ENCODE measurements at places on chromosomes 4 and X.
A peak's percentile ranks its signal among the peaks of the same experiment; 100 is the strongest.

GRCh38 chr4:548976-549375 lies 27.1 kb downstream of the TMEM271 start:
- DNase-seq = no peak

DNA sequence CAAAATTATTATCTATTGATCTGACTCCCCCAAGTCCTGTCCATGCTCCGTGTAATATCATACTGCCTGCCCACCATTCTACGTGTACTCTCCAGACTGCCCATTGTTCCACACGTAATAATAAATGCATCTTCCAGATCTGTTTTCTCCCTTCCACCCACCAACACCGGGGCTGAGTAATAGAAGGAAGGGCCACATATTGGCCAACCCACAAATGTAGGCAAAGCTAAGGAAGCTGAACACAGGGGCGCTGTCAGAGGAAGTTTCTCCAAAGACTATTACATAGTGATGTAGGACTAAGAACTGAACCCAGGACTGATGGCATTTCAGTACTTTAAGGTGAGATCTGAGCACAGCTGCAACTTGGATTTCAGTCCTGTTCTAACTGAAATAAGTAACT lies 135.8 kb upstream of the GUCY1A1 start:
- no peak for DNase-seq

DNA sequence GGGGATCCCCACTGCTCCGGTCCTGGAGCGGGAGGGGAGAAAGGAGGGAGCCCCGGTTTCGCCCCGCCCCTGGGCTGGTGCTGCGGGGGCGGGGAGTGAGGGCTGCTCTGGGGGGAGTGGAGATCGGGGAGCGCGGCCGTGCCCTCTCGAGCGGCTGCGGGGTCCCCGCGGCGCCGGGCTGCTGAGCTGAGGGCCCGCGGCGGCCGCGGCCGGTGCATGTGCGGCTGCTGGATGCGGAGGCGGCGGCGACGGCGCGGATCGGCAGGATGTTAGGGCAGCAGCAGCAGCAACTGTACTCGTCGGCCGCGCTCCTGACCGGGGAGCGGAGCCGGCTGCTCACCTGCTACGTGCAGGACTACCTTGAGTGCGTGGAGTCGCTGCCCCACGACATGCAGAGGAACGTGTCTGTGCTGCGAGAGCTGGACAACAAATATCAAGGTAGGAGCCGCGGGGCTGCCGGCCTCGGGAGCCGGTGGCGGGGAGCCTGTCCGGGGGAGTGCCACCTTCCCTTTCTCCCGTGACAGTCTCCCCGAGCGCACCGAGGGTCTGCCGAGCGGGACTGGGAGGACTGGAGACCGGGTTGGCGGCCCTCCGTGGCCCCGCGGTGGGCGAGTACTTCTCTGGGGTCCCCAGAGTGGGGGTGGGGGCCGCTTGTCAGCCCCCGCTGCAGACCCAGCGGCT lies at the start of gene ING2:
ING2 (plus strand) TSS at position 129 of the 681 bp plus-strand sequence; CDS start at position 267, 138 bp downstream.
- peak; percentile 67 for DNase-seq

DNA sequence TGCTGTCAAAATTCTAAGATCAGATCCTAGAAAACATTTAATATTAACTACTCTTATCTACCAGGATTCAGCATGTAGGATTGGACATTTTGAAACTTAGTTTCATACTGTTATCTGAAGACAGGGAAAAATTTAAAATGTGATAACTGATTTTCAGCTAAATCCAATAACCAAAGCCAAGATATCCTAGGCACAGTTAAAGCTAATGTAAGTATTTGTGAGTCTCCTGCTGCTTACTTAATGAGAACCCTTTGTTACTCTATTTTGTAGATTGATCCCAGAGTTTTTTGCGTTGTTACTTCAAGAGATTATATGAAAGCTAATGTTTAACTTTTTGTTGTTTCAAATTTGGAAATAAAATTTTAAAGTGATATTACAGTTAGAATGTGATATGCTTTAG lies 2.0 kb downstream of the CPE start:
- no peak for DNase-seq

GRCh38 chrX:48045410-48046311 lies 25.8 kb downstream of the ZNF630 start:
- DNase-seq = peak; percentile 27

DNA sequence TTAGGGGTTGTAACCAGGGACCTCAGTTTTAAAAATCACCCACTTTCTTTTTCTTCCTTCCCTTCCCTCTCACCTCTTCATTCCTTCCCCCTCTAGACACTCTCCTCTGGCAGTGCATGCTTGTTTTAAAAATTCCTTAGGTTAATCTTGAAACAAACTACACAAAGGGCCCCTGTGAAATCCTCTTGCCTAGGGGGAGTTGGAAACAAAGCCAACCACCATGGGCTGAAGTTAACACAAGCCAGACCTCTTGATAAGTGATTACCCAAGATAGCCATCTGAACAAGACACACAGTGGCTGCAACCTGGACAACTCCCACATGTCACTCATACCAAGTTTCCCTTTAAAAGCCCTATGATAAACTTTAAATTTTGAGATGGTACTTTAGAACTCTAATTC lies 68.9 kb downstream of the TENT5D start:
- no peak for DNase-seq

DNA sequence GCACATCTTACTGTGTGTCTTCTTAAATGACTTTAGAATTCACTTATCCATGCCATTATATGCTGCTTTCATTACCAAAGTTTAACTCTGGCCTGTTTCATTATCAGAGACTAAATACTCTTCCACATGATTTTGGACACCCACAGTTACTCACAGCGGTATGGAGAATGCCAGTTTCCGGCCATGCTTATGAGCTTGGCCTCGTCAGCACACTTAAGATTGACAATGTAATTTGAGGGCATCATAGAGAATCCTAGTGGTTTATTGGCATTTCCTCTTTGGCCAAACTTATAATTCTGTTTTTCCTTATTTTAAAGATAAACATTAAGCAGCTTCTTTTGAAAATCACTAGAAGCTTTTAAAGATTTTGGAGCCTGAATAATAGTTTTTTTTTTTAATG lies 104.5 kb downstream of the IRF2 start:
- no peak for DNase-seq

GRCh38 chr4:140070366-140070765 lies 83.6 kb downstream of the MAML3 start:
- DNase-seq = no peak

- no peak for DNase-seq
Measured at GRCh38 chrX:31508338-31508737, 436.5 kb upstream of the FTHL17 start.

- no peak for DNase-seq
Measured at GRCh38 chrX:28665778-28666177, 78.5 kb downstream of the IL1RAPL1 start.

DNA sequence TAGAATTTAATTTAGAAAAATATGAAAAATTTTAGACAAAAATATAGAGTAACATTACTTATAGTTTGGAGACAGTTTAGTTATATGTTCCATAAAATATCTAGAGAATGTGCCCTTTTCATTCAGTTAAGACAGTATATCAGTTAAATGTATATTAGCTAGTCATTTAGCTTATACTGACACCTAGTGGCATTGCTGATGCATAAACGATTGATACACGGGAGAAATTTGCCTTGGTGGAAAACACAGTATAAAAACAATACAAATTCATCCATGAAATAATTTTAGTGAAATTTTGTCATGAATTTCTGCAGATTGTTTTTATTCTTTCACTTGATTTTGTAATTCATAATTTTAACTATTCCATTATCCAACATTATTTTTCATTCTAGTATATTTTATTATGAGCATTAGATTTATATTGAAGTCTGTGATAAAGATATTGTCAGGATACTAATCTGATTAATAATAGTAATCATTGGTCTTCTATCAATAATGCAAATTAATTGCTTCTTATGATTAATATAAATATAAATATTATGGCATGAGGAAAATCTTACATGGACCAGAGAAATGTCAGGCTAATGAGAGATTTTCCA lies 219.0 kb downstream of the TLL1 start:
- DNase-seq = no peak

DNA sequence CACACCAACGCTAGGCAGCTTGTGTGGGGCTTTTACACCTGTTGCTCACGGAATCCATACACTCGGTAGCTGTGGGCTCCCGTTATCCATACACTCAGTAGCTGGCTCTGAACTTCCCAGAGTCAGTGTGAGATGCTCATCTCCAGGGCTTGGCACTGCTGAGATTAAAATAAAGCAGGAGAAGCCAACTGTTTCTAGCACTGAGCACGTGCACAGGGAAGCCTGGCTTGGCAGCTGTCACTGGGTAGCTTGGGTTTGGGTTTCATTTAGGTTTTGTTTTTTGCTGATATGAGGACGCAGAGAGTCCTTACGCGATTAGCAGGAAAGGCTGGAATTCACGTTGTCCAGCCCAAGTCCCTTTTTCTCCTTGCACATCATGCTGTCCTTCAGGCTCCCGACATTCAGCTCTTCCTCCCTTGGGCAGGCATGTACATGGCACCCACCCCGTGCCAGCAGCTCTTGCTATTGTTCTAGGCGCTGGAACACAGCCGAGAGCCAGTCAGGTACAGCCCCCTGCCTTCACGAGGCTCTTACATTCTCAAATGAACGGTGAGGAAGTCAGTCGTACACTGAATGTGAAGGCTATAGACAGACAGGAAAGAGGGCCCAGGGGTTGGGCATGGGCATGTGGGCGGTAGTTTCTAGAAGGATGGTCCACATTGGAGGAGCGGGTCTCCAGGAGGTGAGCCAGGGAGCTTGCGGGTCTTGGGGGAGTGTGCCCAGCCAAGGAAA lies 25.9 kb downstream of the NSG1 start:
- DNase-seq = no peak

- no peak for DNase-seq
Measured at GRCh38 chr4:16438986-16439385, 212.7 kb upstream of the TAPT1 start.

DNA sequence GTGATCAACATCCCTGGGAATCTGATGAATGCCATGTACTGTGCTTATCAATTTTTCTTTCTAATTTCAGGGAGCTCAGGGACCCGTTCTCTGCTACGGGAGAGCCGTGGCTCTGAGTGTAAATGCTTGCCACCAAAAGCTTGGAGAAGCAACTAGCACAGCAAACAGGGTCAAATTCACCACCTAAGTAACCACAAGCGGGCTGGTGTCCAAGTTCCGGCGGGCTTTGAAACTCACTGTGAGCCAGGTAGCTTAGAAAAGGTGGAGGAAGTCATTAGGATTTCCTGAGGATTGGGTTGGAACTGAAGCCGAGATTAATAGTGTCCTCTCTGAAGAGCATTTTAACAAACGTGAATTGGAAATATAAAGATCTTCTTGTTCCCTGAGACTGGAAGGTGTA lies 87.2 kb downstream of the CLDN34 start:
- DNase-seq = no peak

DNA sequence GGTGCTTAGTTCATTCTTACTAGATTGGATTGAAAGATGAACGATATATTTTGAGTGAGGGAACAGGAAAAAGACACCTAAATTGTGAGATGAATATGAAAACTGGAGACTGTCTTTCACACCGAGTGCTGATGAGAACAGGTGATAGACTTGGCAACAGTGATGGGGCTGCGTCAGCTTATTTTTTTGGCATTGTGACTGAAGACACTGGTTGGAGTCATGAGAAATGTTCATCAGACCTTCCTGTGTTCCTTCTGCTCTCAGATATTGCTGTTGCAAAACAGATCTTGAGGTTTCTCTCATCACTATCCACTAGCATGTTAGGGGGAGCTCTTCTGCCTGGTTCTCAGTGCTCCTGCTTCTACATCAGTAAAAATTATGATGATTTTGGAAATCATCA lies 124.2 kb upstream of the KCNIP4 start:
- DNase-seq = no peak

GRCh38 chrX:36035550-36035949 lies 116.0 kb downstream of the CFAP47 start:
- DNase-seq = no peak

DNA sequence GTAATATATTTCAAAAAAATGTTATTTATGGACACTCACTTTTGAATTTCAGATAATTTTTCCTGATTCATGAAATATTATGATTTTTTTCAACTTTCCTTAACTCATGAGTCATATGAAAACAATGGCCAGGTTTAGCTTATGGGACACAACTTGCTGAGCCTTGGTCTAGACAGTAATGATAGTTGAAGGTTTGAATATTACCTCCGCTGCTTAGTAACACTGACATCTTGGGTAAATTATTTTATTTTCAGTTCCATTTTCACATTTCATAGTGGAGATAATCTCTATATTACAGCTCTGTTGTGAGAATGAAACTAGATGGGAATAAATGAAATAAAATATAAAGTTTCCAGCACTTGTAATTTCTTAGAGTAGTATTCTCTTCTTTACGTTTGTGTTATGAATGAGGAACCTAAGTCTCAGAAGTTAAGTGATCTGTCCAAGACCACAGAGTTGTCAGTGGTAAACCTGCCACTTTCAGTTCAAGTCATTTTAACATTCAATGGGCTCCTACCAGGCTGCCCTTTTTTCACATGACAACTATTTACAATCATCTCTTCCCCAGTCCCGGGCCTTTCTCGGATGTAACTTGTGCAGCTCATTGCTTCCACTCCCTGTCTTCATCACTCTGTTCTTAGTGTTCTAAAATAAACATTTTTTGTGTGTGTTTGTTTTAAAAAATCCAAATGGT lies 46.8 kb upstream of the GC start:
- DNase-seq = no peak

DNA sequence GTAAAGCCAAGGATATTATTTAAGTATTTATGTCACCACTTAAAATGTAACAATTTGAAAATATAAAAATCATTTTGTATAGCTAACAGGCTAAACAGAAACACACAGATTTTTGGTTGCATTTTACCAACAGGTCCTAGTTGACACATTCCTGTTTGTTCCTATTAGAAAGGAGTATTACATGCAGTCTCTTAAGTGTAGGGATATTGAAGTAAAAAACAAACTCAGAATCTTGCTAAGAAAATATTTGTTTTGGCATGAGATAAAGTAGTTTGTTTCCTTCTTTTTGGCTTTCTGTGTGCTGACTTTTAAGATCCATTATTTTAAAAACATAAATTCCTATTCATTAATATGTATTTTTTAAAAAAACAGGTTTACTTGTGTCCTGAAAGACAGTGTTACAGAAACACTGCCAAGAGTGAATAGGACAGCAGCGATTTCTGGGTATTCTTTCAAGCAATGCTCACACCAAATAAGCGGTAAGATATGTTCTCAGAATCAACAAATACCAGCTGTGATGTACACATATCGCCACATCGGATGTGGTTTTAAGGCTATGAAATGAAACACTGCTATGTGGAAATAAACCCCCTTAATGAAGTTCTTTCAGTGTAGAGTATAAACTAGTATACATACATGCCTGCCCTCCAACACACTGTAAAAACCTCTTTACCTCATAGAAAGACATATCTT lies 6.9 kb downstream of the F11 start:
- no peak for DNase-seq
